ENCODE measurements at places on chromosomes 2 and 18.

DNA sequence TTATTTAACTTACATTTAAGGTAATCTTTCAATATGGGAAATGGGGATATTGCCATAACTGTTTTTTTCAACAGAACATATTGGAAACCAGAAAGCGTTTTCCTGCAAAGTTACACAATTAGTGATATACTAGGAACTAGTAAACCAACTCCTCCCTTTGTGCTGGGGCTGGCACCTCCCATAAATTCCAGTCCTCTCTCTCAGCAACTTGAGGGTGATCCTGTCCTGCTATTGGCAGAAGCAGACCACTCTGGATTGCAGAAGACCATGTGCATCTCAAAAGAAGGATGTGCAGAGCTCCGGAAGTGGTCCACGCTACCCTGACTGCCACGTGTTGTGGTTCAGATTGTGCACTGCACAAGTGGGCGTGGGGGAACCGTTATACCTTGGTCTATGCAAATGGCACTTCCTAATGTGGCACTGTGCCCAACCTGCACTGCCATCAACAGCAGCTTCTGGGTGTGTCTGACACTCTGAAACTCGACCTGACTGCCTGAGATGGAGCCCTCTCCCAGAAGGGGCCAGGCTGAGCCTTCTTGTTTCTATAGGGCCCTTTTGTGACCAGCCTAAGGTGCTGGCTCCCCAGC is 219.2 kb downstream of the ZNF516 start:
- no peak for DNase-seq

- peak; percentile 95 for DNase-seq
Observed at GRCh38 chr2:213187833-213188532, 36.6 kb upstream of the IKZF2 start.

DNA sequence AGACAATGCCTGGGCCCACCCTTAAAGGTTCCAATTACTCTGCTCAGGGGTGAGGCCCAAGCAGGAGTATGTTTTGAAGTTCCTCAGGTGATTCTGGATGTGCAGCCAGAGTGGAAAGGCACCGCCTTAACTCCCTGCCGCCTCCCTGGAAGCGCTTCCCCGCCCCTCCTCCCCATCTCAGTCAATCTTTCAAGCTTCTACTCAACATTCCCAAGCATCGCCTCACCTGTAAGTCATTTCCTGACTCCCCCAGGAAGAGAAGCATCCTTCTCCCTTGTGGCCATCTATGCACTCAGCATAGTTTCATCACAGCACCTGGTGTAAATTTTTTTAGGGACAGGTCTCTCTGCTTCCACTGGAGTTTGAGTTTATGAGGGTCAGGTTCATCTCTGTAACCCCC is 67.5 kb downstream of the MYL12B start:
- peak; percentile 57 for DNase-seq

- DNase-seq: no peak
Observed at GRCh38 chr2:191728750-191729624, 51.1 kb downstream of the NABP1 start.

DNA sequence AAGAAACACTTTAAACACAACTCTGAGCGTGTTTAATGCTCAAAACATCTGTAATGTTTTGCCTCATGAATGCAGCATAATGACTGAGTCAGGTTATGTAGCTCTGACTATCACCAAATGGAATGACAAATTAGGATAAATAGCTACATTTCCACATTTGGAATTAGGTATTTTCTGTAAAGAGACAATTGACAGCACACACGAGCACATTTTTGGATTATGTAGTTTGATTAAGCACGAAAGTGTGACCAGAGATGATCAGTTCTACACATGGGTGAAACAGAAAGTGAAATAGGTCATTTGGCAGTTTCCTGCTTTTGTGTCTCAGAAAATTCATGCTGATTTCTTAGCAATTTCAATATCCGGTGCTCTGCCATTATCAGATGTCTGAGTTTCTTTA is 29.0 kb downstream of the LPIN1 start:
- DNase-seq: no peak

DNA sequence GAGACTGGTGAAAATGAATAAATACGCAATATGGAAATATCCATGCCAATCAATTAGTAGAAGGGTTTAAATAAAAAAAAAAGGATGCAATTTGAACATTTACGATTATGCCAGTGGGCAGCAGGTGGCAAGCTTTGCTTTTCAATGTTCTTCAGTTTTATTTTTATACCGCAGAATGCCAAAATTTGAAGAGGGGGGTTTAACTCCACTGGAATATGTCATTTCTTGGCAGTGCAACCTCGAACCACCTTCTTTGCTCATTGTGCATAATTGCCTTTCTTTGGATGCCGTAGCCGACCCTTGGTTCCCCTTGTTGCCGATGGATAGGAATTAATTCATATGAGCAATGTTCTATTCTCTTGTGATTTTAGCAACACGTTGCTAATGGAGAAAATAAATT is 88.0 kb downstream of the LTBP1 start:
- DNase-seq: no peak

DNA sequence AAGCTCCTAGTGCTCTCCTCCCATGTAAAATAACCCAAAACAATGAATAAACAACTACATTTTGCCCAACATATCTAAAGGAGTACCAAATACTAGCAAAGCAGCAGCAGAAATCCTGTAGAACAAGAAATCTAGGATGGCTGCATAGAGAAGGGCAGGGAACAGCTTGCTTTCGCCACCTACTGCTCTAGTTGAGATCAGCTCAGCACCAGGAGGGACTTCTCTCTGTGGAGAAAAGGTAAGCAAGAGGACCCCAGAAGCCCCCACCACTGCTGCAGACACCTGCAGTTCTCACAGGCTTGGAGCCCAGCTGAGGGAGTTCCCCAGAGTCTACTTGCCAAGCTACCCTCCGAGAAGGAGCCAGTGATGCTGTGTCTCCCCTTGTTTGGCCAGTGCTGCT is 243.0 kb upstream of the CHST9 start:
- DNase-seq: no peak

DNA sequence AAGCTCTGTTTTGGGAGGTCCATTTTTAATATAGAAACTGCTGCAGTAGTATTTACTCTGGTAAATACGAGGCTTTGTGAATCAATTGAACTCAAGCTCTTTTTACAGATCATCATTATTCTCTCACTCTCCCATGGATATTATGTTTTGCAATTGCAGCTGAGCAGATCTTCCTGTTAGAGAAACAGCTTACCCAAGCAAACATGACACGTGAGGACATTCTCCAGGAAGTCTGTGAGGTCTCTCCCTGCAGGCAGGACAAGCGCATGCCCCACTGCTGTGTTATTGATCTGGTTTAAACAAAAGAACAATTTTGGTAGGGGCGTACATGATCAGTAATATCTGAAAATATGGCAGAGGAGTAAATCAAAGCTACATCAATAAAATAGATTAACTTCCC is 72.1 kb downstream of the COL6A3 start:
- DNase-seq: no peak

- DNase-seq: no peak
Observed at GRCh38 chr18:59593291-59593717, 103.9 kb downstream of the CCBE1 start.

- no peak for DNase-seq
Observed at GRCh38 chr18:79523736-79524180, 128.0 kb downstream of the NFATC1 start.

DNA sequence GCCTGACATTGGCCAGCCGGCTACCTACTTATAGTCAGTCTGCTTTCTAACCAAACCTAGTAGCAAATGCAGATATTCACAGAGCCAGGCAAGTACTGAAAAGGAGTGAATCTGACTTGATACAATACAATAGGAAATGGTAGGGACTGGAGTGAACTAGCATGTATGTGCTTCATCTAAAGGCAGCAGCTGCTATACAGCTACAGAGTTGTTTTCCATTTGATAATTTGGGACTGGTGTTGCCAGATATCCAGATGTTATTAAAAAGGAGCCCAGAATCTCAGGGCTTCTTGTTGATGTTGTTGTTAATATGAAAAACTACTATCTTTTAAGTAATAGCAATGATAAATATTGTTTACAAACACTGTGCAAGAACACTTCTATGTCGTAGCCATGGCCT is 159.4 kb downstream of the BABAM2 start:
- no peak for DNase-seq

DNA sequence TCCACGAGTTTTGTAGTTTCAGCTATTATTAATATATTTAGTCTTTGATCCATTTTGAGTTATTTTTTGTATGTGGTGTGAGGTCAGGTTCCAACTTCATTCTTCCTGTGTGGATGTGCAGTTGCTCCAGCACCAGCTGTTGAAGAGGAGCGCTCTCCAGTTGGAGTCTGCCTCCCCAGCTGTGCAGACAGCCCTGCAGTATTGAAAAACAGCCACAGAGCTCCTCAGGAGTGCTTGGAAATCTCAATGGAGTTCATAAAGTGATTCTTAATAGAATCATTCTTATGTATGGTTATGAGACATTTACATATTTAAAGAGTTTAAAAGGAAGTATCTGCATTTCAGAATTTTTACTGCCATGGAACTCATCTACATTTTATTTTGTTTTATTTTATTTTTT is 17.3 kb downstream of the DGKD start:
- no peak for DNase-seq

DNA sequence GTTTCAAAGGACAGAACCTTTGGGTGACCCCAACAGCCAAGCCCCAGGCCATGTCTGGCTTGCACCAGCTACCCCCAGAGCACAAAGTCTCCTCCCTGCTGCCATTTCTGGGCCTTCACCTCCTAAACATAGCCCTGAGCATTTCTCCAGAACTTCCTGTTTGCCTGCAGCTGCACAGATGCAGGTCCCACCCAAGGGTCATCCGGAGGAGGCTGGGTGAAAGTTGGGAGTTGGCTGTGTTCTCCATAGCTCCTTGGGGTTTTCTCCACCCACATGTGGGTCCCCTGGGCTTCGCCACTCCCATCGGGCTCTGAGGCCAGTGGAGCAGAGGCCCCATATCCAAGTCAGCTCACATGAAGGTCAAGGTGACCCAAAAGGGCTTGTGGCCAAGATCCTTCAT is 4.3 kb downstream of the TNP1 start:
- DNase-seq: no peak

- no peak for DNase-seq
Observed at GRCh38 chr2:179729966-179730365, 131.4 kb downstream of the ZNF385B start.

Measured in iPS DF 19.7 (cell line).